ENCODE measurements at places on chromosomes 7 and 10.

GRCh38 chr10:30392564-30392990 lies 41.4 kb upstream of the MAP3K8 start:
- peak; percentile 84 for DNase-seq

DNA sequence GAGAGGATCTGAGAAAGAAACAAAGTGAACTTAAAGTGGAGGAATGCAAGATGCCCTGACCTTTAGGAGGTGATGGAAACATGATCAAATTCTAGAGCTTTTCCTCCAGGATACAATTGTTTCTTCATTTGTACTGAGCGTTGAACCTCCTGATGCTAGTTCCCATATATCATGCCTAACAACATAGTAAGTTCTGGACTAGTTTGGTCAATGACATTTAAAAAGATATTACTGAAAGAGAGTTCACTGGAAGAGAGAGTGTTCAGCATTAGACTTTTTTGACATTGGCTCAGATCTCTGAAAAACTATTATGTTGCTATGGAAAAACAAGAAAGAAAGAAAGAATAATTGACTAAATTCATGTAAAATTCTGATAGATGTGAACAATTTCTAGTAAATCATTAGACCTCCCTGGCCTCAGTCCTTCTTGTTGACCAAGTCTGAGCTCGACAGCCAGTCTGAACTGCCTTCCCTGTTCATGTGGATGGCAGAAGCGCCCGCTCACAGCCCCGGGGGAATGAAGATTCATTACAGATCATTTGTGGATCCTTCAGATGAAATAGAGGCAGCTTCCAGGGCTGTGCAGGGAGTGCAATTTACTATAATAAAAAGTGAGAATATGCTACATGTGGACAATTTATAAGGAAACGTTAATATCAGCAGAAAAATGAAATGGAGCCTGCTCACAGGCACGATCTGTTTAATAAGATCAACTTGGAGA lies 442.1 kb downstream of the GRID1 start:
- no peak for DNase-seq

DNA sequence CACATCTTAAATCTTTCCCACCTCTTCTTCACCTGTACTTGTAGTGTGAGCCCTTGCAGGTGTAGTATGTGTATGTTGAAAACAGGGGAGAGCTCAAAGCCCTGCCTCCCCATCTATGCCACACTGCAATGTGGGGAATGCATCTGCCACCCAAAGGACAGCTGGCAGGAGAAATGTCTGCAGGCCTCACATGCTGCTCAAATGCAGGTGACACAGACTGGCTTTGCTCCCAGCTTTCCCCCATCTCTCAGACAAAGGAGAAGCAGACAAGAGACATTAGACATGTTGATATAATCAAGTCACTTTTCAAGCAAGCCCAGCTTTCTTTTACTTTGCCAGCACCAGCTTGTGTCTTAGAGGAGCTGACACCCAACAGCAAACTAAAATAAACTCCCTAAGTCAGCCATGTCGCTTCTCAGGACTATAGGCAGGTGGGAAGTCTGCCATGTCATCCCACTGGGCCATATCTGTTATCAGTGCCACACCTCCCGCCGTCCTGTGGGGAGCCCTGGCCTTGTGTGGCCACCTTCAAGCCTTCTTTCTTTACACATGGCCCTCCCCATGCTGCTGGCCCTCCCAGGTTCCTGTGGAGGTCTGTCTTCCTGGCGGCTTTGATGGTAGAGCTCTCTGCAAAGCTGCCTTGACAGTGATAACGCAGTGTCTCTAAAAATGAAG lies 102.1 kb downstream of the CXCL12 start:
- DNase-seq: no peak

GRCh38 chr7:82209179-82209747 lies 234.3 kb downstream of the CACNA2D1 start:
- no peak for DNase-seq

DNA sequence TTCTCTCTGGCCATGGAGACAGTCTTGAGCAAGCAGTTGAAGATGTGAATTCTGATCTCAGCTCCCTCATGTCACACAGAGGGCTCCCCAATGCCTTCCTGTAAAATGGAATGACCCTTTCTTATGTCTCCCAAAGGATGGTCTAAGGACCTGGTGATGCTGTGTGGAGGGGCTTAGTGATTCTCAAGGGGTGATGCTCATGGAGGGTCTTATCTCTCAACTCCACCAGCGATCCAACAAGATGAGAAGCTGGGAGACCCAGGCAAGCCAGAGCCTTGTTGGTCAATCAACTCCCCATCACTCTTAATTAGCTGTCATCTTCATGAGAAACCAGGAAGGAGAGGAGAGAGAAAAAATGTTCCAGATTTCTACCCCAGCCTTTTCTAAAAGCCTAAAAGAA lies 78.0 kb upstream of the SORCS3 start:
- no peak for DNase-seq

DNA sequence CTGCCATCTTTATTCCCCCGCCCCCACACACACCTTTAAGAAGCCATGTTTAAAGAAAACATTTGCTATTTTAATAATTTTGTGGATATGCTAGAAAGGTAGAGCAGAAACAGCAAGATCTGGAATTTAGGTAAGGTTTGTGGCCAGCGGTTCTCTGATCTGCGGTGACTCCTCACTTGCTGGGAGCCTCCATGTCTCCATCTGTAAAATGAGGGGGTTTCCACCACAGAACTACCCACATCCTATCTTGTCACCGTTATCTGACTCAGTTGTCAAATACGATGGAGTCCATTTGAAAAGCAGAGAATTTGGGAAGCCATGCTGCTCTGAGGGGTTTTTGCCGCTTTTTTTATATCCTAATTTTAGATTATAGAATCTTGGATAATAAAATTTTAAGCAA lies 23.3 kb downstream of the MACC1 start:
- DNase-seq: no peak

DNA sequence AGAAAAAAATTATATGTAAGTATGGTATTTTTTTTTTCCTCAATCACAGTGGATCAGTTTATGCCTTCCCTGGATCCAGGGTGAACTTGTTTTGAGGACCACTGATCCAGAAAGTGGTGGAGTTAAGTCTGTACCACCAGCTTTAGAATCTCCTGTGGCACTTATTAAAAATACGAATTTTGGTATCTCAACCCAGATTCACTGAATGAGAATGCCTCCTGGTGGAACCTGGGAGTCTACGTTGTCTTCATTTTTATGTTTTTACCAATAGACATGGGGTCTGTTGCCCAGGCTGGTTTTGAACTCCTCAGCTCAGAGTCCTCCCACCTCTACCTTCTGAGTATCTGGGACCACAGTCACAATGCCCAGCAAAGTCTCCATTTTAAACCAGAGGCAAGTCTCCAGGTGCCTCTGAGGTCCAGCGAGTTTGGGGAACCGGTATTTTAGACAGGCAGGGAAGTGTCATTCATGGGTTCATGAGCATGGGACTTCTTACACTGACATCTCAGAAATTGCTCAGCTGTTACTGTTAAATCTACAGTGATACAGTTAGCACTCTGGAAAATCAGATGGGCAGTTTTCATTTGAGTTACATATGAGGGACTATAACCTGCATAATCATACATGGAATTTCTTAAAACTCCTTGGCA lies 200.9 kb downstream of the AUTS2 start:
- DNase-seq: no peak

DNA sequence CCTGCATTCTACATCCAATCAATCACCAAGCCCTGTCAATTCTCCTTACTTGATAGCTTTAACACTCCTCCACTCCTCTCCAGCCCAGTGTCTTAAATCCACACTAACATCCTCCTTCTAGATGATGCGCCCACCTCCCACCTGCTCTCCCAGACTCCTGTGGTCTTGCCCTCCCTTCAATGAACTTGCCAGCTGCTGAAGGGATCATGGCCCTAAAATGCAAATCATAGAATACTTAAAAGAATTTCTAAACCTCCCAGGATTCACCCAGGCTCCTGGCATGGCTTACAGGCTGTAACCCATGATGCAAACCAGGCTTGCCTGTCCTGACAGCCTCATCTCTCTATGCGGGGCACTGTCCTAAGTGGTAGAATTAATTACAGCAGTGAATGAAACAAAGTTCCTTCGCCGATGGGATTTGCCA lies 43.6 kb downstream of the SYPL1 start:
- no peak for DNase-seq
